CD4-positive, alpha-beta T cell treated with Interferon gamma for 1 hour (primary cell): ENCODE measurements at places on chromosomes 12 and 14.

GRCh38 chr12:49233842-49234526, 30.9 kb upstream of the TUBA1C start:
- peak; percentile 89 for DNase-seq

- DNase-seq: no peak
Observed at GRCh38 chr12:71130521-71131069, 27.2 kb downstream of the TSPAN8 start.

- DNase-seq: peak; percentile 13
Observed at GRCh38 chr12:94157981-94158411, 9.6 kb downstream of the PLXNC1 start.

DNA sequence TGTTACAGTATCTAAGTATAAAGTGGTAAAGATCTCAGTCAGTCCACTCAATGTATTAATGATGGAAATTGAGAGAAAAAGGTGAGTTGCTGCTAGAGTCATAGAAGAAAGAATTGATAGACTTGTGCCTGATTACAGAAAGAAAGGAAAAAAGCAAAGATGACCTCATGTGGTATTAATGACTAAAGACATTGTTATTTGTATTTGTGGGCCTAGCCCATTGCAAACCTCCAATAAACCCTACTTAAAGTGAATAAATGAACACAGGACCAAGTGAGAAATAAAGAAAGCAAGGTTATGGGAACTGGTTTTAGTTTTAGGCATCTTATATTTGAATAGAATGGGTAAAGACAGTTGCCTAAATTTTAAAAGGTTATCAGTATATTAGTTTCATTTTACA, 105.5 kb downstream of the SYT1 start:
- DNase-seq: no peak
